ENCODE measurements at places on chromosomes 11 and 22. TPM values are rescaled to one million over a fixed set of nuclear protein-coding genes. Genes with fewer than 3 reads are reported as not detected.

PATE3 gene
- not detected for total RNA-seq

OR2D2 gene
- total RNA-seq: not detected

CASP1 gene
- 32.7 TPM for total RNA-seq

OR5D13 gene
- total RNA-seq: not detected

LIMK2 gene
- 35.4 TPM for total RNA-seq

RASSF10 gene
- 0.26 TPM for total RNA-seq

CENPM gene
- 0.58 TPM for total RNA-seq

DEUP1 gene
- not detected for total RNA-seq

OR52E5 gene
- total RNA-seq: not detected

SLC22A8 gene
- not detected for total RNA-seq

YIF1A gene
- 73.2 TPM for total RNA-seq

PGA4 gene
- total RNA-seq: 2.6 TPM

OR52A1 gene
- not detected for total RNA-seq

MMP11 gene
- 3.0 TPM for total RNA-seq

MS4A6A gene
- 214 TPM for total RNA-seq
